ENCODE measurements at places on chromosomes 6 and 20.

DNA sequence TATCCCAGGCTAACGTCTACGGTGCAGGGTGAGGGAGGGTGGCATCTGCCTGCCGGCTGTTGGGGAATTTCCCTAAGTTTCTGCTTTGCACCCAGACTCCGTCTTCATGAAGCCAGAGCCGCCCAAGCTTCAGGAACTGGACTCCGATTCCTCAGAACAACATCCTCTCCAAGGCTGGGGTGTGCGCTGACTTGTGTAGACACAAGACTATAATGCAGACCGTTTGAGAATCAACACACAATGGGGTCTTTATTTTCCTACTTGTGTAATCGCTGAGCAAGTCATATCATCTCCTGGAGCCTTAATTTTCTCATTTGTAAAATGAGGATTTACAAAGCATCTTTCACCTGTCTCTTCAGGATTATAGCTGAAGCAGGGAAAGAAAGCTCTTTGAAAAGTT is 160.5 kb upstream of the AGPAT4 start:
- DNase-seq: no peak

GRCh38 chr6:20642441-20642840 is 108.2 kb downstream of the CDKAL1 start:
- no peak for DNase-seq

GRCh38 chr6:29793036-29793356 is 34.6 kb upstream of the HLA-G start:
- DNase-seq: no peak

- no peak for DNase-seq
Observed at GRCh38 chr6:112287577-112288225, 33.3 kb upstream of the LAMA4 start.

DNA sequence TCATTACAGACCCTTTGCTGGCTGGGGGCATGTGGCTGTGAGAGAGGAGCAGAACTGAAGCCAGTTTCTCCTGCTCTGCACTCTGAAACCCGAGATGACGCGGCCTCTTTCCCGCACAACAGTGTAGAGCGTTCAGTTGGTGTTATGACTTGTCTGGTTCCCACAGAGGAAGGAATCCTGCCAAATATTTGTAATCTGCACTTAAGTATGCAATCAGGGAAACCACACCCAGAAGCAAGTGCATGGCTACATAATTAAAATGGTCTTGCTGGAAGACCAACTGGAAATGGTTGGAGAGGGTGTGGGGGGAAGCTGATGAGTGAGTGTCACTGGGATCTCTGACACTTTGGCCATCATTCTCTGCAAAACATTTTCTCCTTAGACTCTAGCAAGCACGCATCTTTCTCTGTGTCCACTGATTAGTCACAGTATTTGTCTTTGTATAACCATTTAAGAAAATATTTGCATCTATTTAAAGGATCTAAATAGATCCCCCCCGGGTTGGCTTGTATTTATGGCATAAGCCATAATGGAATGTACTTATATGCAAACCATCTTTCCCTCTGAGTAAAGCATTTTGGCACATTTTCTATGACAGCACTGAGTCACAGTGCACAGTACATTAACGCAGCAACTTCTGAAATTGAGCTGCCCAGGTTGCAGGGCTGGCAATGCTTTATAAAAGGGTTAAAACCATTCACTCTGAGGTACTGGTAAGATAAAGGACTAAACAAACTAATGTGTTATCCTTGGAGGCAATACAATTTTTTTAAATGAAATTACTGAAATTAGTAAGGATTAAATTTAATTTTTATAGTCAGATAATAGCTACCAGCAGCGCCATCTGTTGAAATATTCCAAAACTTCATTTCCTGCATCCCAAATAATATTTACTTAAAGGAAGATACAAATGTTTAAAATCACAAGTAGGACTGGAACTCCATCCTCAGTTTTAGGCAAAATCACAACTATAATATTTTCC is 76.7 kb downstream of the FOXC1 start:
- DNase-seq: no peak

GRCh38 chr6:125165256-125165655 is 11.7 kb downstream of the TPD52L1 start:
- no peak for DNase-seq

DNA sequence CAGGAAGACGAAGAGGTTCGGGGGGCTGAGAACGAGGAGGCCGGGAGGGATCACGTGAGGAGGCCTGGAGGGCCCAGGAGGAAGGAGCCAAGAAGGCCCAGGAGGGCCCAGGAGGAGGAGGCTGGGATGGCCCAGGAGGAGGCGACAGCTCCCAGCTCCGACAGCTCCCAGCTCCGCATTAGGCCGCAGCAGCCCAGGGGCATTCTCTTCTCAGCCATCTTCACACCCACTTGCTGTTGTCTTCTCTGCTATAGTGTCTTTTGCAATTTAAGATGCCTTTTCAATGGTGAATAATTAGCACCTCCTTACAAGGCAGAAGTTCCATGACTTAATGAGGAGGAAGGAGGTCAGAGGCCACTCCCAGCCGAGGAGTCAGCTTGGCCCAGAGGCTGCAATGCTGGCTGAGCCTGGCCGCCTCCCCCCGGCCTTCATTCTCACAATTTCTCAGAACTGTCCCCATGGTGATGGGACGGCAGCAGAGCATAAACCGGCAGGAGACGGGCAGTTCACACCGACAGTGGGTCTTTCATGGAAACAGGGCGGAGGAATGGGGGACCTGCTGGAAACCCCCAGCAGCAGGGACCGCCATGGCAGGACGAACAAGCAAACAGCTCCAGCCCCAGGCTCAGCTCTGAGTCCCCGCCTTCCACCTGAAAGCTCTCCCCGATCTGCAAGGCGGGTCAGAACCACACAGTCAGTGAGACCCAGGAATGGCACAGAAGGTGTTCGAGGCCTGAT is 45.1 kb downstream of the WDR27 start:
- DNase-seq: no peak

DNA sequence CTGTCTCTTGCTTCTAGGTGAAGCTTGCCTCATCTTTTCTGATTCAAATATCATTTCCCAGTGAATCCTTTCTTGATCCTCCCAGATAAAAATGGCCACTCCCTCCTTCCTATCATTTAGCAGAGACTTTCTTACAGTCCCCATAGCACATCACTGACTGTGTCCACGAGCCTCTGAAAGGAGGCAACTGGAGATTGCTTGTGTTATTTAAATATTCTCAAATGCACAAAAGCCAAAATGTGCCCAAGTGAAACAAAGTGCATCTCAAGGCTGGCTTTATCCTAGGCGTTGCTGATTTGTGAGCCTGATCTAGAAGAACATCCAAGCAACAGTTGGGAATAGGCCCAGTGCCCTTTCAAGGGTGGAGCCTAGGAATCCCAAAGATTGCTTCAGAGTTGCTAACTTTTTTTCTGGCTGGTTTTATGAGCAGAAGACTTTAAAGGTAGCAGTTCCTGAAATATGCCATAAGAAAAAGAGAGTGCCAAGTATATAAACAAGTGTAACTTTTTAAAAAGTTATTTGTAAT is 393.6 kb downstream of the CD83 start:
- DNase-seq: no peak

DNA sequence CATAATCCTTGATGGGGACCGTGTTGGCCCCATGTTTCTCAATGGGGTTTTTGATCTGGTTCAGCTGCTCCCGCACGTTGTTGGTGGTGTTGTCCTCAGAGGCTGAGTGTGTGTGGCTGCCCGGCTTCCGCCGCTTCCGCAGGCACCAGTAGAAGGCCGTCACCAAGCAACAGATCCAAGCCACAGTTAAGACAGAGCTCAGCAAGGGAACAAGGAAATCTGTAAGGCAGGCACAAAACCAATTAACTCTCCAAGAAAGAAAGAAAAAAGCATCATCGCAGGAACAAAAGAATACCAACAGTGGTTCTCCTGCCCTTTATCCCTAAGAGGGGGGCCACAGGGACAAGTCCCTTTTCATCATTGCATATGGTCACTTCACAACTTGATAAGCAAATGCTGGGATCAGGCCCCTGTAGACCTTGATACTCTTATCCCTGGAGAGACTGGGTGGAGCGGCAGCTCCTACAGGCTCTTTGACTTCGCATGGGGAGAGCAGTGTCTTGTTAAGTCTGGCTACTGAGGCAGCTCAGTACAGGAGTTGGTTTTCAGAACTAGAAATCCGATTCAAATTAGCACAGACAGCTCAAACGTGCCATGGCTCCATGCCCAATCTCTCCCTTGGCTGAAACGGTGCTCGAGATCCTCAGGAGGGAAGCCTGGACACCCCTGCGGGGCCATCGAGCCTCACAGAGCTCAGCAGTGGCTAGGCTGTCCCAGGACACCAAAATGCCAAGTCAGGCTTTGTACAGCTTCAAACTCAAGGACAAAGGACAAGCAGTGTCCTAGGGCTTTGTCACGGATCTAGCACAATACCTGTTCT is 33.9 kb downstream of the JAG1 start:
- no peak for DNase-seq

Measured in GM13977 (cell line).